ENCODE measurements at places on chromosomes 7 and 10.

- DNase-seq = no peak
Measured at GRCh38 chr7:92446869-92447344, 375 bp upstream of the GATAD1 start.

- DNase-seq = no peak
Measured at GRCh38 chr10:78401624-78402367, 368.1 kb downstream of the RPS24 start.

DNA sequence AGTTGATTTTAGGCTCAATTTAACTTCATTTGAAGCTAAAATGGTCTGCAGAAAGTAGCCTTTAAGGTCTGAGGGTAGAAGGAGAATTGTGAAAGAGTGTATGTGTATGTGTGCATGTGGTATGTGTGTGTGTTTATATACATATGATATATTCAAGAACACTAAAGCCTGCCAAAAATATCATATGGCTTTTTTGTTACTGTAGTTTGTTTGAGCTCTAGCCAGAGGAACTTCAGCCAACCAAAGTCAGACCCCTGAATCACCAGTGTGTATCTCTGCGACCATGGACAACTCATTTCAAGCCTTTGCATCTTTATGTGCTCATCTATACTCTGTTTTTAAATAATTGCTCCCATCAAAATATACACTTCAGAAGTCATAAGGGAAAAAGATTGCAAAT is 58.4 kb upstream of the HDAC9 start:
- DNase-seq = no peak

DNA sequence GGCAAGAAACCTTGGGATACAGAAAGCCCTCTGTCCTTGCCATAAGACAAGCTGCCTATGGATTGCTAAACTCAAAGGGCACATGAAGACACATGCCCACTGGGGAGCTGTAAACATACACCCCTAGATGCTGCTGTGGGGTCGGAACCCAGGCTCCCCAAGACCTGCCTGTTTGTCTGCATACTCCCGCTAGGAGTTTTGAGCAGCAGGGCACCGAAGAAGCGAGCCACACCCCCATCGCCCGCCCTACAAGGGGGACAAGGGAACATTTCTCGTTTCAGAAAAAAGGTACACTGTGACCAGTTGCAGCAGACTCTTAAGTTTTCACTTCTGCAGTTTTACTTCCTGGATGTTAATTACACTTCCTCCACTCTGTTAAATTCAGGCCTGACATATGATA is 680.2 kb upstream of the GHITM start:
- no peak for DNase-seq

GRCh38 chr7:44783407-44783806 is 13.1 kb upstream of the PPIA start:
- no peak for DNase-seq

- no peak for DNase-seq
Measured at GRCh38 chr10:29608062-29608461, 26.7 kb downstream of the SVIL start.

DNA sequence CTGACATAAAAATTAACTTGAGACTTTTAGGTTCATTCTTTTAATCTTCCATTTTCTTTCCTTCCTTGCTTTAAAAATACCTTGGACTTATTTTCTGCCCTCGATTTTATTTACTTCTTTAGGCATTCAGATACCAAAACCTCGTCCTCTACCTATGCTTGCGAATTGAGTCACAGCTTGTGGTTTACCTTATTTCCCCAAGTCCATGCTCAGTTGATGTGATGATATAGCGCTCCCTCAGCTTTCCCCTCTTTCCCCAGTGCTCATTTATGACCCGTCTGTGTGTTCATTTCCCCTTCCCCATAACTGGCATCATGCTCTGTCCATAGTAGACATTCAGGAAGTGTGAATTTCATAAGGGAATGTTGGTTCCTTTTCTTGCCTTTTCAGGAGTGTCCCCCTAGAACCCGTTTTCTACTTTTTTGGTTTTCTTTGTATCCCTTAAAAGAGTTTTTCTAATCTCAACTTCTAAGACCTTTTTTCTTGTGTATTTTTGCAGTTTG is 19.1 kb upstream of the PRKRIP1 start:
- DNase-seq = no peak

GRCh38 chr10:1049425-1049958 is 573 bp upstream of the IDI1 start:
- no peak for DNase-seq

GRCh38 chr10:56633876-56634452 is 272.9 kb upstream of the ZWINT start:
- DNase-seq = no peak

- DNase-seq = no peak
Measured at GRCh38 chr7:82244947-82245517, 198.5 kb downstream of the CACNA2D1 start.

DNA sequence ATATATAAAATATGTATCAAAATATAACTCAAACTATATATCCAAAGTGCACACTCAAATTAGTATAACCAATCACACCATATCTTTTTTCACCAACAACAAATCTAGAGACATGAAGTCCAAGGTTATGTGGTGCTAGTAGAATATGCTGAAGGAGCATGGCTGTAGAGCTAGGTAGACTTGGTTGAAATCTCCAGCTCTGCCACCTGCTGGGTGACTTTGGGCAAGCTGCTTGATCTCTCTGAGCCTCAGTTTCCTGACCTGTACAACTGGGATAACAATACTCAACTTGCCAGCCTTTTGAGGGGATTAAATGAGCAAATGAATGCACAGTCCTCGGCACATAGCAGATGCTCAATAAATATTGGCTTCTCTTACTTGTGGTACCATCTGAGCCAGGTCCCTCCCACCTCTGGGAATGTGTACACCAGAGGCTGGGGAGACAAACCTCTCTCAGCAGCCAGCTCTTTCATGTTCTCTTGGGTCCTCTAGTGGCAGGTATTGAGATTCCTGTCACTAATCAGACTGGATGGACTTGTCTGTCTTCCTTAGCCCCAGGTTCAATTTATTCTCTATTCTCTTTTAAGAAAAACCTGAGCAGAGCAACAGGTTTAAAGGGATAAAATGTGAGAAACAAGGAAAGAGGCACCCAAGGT is 94.3 kb upstream of the PDE1C start:
- no peak for DNase-seq

DNA sequence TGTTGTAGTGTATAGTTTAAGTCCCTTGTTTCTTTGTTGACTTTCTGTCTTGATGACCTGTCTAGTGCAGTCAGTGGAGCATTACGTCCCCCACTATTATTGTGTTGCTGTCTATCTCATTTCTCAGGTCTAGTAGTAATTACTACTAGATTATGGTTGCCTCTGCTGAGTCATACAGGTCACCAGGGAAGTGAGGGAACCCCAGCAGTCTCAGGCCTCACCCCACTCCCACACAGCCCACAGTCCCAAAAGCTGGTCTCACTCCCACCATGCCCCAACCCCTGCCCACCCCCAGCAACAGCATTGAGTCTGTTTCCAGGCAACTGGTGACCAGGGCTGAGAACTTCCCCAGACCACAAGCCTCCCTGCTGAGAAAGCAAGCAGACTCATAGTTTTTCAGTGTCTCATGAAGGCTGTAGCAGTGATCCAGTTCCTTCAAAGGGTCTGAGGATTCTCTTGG is 88.0 kb downstream of the PLXDC2 start:
- DNase-seq = peak; percentile 35

GRCh38 chr7:2231992-2232765 is 566 bp downstream of the MAD1L1 start:
- no peak for DNase-seq

GRCh38 chr10:47319784-47320183 is 2.5 kb upstream of the GDF2 start:
- no peak for DNase-seq

GRCh38 chr7:107162475-107162874 is 6.3 kb upstream of the HBP1 start:
- no peak for DNase-seq

DNA sequence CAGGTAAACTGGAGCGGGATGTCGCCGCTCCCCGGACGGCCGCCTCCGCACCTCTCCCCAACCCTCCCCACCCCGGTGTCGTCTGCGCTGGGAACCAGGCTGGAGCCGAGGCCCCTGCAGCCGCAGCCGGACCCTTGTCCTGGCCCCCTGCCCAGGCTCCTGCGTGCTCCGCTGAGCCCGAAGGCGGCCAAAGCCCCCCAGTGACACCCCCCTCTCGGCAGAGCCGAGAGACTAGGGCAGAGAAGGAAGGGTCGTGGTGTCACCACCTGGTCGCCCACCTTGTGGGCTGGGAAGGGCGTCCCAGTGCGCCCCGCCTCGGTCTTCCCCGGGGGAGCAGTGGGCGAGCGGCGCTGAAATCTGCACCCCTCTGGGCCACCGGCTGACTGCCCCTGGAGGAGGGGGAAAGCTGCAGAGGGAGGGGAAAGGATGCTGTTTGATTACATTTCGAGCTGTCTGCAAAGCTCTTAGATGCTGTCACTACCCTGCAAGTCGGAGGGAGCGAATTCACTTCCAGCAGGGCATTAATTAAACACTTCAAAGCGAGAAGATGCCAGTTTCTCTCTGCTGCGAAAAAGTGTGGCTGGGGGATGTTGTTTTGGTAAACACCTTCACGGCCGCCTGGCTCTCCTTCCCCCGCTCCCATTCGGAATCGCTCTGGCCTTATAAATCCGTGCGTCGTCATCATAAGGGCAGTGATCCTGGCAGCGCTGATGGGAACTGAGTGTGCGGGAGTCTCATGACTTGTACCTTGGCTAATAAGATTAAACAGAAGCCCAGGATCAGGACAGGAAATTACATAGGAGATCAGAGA is 622 bp downstream of the DYNC1I1 start:
- peak; percentile 14 for DNase-seq

DNA sequence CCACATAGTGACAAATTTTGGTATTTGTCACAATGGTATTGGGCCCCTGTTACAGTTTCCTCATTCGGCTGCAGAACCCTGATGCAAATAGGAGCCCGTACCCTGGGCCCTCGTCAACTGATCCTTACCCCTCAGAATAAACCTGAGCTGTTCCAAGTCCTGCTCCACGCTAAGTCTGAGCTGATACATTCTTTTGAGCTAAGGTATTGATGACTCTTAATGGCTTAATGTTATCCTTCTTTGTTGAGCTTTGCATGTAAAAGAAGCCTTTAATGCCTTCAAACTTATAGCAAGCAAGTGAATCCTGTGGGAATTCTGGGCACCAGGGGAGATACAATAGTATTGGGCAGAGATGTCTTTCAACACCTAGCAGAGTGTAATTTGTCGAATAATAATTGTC is 31.8 kb downstream of the GATA3 start:
- no peak for DNase-seq
